ENCODE measurements at places on chromosomes 7 and 10.

DNA sequence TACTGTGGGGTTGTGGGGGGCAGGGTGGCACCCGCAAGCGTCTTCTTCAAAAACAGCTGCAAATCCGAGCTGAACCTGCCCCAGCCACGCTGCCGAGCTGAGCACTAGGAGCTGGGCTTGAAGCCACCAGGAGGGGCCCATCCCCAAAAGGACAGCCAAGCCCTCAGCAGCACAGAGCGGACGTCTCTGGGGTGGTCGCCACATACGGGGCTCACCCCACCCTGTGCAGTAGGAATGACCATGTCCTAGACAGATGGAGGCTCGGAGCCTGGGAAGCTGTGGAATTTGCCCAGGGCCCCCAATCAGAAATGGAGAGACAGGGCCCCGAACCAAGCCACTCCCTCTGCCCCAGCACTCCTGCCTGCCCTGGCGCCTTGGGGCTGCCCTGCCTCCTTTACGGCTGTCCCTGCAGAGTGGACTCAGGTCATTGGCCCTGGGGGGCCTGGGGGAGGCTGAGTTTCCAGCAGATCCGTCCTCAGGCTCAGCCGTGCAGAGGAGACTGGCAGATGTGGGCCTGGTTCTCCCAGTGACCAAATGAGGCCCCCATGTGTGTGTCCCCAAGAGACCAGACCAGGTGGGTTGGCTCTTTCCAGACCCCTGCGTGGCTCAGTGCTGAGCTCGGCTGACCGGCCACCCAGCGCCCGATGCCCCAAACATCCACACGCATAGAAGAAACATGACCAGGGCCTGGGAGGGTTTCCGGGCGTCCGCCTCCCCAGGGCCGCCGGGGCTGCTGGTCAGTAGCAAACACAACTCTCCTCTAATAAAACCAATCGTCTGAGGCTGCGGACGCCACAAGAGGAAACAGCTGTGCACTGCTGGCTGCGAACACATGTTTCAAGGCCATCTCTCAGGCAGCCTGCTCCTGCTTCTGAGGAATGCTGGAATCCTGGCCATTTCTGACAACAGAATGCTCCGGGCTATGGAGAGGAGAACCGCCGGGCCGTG, 54.9 kb downstream of the PDGFA start:
- DNase-seq, result no peak

DNA sequence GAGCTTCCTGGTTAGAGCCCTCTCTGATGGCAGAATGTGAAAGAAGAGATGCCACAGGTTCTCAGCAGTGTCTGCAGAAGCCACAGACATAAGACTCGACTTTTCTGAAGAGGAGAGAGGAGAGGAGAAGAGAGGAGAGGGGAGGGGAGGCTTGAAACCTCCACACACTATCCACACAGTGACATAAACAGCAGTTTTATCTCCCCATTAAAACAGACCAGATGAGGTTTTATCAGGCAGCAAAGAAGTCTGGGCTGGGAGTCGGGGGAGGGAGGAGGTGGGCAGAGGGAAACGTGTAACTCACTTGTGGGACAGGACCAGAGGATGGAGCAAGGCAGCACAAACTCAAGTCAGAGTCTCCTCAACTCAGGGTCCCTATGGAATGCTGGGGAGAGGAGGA, 76.5 kb downstream of the XPNPEP1 start:
- DNase-seq, result no peak

GRCh38 chr10:31136930-31137885, 105.5 kb upstream of the ZNF438 start:
- peak; percentile 95 for DNase-seq

DNA sequence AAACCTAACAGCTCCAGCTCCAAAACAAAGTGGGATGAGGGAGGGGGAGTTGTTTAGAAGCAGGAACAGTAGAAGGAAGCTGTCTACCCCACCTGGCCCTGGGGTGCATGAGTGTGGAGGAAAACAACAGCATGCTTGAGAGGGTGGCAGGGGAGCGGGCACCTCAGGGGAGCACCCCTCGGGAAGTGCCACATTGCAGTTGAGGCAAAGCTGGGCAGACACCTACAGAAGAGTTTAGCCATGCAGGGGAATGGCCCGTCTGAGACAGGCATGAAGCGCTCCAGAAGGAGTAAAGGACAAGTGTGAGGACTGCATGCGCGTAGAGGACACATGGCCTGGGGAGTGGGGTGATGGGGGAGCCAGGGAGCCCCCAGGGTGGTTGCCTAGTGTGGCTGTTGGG, 18.1 kb downstream of the CHAT start:
- DNase-seq, result no peak

DNA sequence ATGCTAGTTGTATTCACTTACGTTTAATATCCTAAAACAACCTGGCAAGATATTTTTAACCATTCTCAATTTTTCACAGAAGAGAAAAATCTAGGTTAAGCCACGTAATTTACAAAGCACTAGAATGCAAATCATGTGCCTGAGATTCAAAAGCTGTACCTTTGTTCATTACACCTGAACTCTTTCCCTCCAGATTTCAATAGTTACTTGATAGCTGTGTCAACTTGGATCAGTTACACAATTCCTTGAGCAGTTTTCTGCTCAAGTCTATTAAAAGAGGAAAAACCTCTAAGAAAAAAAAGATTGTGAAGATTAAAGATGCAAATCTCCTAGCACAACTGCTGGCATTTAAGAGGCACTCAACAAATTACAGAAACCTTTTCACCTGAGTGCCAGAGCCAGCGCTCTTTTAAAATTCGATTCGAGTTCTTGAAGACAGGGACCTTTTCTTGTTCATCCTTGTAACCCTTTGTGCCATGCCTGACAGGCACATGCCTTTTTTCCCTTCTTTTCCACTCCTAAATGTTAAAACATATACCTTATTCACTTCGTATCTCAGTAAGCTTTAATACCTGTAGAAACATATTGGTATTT, 886 bp downstream of the NSUN6 start:
- no peak for DNase-seq

- no peak for DNase-seq
Measured at GRCh38 chr10:122013311-122013780, 24.4 kb downstream of the TACC2 start.

- no peak for DNase-seq
Measured at GRCh38 chr10:107657851-107658250, 493.3 kb upstream of the SORCS1 start.

DNA sequence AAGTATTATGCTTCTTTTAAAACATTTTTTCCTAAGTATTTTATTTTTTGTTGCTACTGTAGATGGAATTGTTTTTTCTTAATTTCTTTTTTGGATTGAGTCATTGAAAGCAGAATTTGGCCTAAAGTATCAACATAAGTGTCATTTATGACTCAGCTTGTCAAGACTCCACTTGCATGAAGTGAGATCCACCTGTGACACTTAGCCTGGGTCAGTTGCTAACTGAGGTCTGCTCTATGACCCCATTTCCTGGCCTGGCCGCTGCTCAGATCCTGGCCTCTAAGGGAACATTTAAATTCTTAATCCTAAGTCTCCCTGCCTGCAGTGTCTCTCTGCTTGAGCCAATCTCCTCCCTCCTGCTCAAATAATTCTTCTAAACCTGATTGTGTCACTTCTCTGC, 35.5 kb downstream of the TMEM270 start:
- DNase-seq, result no peak

GRCh38 chr7:76364198-76364584, 5.4 kb upstream of the YWHAG start:
- DNase-seq, result no peak

GRCh38 chr10:18710201-18710653, 51.0 kb downstream of the ARL5B start:
- no peak for DNase-seq

- DNase-seq, result no peak
Measured at GRCh38 chr7:31074403-31075085, 22.4 kb downstream of the ADCYAP1R1 start.

DNA sequence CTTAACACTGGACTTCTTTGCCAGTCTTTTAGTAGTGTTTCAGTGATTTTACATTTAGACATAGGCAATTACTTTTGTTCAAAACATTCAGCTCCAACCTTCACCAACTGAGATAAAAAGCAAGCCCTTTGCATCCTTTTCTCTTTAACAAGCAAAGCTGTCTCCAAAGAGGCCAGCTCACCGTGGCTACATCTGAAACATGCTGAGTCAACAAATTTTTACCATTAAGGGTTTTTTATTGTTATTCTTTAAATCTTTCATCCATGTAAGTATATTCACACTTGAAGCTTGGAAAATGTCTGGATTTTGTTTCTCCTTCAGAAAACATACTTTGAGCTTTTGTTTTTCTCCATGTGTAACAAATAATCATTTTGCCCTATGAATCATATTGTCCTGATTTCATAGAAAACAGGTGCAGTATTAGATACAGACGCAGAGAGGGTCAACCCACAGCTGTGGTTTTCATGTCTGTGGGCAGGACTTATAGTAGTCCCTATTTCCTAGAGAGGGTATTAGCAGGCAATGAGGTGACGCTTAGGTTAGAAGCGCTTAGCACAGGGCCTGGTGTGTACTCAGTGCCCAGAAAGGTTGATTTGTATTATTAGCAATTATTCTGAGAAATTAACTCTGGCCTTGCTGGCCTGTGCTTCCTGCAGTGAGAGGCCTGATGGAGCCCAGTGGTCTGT, 99.5 kb downstream of the MKI67 start:
- no peak for DNase-seq

DNA sequence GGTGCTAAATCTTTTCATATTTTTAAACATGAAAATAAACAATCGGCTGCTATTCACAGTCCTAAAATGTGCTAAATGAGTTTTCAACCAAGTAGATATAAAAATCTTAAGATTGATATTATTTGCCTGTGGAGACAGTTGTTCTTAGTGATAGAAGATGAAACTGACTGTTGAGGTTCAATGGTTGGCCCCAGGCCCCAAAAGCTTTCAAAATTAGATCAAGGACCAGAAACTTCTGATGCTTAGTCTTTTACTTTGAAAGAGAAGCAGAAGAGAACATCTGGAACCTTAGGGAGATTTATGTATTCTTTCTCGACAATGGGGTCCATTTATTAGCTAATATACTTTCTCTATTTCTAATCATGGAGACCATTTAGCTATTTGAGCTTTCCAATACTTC, 155.8 kb downstream of the REEP3 start:
- DNase-seq, result no peak

- DNase-seq, result no peak
Measured at GRCh38 chr7:127214956-127215718, 37.6 kb downstream of the GRM8 start.

DNA sequence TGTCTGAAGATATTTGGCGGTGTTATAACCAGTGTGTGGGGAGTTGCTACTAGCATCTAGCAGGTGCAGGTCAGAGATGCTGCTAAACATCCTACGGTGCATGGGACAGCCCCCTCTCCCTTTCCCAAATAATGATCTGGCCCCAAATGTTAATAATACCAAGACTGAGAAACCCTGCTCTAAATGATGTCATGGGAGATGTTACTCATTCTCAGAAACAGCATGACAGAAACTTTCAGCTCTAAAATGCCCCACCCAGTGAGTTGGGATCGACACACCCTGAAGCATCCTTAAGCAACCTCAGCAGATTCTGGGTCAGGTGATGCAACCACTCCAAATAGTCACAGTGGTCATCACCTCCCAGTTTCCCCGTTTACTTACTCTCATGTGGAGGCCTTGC, 108.8 kb upstream of the MPP7 start:
- DNase-seq, result no peak

GRCh38 chr7:151385626-151386300, 24.1 kb downstream of the WDR86 start:
- no peak for DNase-seq

DNA sequence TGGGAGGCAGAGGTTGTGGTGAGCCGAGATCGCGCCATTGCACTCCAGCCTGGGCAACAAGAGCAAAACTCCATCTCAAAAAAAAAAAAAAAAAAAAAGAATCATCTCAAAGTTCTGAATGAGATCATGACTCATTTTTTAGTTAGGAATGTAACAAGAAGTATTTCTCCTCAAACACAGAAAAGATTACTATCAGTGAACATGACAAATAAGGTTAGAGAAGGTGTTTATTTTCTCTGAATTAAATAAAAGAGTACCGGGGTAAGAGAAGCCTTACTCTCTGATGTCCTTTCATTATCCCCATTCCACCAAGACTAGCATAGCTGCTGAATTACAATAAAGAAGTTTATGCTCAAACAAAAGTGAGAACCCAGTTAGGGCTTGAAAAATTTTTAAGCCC, 50.1 kb downstream of the IPMK start:
- no peak for DNase-seq

- no peak for DNase-seq
Measured at GRCh38 chr10:100129424-100129823, 47.8 kb upstream of the CPN1 start.

DNA sequence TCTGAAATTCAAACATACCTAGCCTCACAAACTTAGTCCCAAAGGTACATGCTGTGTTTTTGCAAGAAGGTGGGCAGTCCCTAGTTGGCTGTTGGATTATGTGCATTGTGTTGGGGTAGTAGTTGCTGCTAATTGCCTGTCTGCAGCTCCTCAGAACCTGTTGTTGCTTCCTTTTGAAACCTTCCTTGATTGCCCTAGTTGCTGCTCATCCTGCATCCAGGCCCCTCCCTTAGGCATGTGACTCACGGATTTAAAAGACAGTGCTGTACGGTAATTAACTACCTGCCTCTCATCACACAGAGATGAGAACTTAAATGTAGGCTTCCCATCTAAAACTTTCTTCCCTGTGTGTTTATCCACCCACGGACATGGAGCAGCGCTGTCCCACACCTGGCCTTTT, 67.7 kb downstream of the BMPR1A start:
- no peak for DNase-seq

DNA sequence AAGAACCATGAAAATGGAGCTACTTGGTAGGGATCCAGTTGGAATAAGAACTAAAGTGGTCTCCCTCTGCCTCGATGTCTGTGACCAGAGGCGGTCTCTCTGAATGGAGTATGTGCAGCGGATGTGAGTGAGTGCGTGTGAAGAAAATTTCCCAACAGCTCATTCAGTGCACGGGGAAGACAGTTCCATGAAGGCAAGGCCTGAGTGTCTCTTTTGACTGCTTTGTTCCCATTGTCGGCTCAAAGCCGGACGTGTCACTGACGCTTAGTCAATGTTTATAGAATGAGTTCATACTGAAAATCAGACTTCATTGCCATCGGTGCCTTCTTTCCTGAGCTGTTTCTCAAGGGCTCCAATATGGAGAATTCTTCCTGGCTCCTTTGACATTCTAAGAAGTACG, 55.3 kb upstream of the GRB10 start:
- no peak for DNase-seq

GRCh38 chr7:157712666-157713235, 375.9 kb downstream of the DNAJB6 start:
- no peak for DNase-seq

DNA sequence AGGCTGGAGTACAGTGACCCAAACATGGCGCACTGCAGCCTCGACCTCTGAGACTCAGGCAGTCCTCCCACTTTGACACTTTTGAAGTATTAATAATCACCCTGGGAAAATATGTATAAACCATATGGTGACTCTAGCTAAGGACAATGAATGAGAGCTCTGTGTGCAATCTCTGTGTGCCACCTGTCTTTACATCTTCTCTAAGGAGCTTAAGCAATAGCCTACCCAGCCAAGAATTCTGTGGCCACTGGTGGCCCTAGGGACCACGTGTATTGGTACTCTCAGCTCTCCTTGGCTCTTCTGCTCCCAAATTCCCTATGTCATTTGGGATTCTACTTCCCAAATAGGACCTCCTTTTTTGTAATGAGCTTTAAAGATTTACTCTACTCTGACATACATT, 23.7 kb downstream of the FGF8 start:
- DNase-seq, result no peak

GRCh38 chr7:158431941-158432347, 155.7 kb downstream of the PTPRN2 start:
- DNase-seq, result no peak

GRCh38 chr7:101506531-101506930, 122.6 kb downstream of the MYL10 start:
- no peak for DNase-seq
